Natural killer cell treated with Interleukin-12 subunit alpha and Interleukin-12 subunit beta and Interleukin-15 and Interleukin-18, amount 100 ng/mL, for 72 hours (primary cell): ENCODE measurements at places on chromosomes 1 and 21.

GRCh38 chr1:175338387-175339135 is 146.0 kb upstream of the KIAA0040 start:
- DNase-seq = peak; percentile 63

DNA sequence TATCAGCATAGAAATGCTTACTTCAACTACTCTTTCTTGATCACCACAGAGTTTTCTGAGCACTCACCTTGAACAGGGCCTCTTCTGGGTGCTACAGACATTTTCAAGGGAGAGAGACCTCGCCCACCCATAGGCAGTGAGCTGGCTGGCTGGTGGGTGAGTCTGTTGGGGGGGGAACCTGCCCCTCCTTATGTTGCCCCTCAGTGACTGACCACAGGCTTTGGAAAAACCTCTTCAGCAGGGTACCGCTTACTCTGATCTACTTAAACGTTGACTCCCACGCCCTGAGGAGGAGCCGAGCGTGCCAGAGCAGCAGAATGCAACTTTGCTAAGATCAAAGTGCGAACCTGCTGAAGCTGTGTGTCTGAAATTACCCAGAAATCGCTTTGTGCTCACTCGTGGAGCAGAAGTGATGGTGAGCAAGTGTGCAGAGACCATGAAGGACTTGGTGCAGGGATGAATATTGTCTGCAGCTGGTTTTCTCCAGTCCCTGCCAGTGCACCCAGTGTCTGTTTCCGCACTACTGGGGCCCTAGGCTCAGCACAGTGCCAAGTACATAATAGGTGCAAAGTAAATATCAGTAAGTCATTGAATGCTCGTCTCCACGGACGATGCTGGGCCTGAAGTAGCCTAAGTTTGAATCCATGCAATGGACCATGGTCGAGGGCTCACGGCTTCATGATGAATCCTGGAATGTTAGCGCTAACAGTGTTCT is 158.7 kb upstream of the IRF2BP2 start:
- no peak for DNase-seq

DNA sequence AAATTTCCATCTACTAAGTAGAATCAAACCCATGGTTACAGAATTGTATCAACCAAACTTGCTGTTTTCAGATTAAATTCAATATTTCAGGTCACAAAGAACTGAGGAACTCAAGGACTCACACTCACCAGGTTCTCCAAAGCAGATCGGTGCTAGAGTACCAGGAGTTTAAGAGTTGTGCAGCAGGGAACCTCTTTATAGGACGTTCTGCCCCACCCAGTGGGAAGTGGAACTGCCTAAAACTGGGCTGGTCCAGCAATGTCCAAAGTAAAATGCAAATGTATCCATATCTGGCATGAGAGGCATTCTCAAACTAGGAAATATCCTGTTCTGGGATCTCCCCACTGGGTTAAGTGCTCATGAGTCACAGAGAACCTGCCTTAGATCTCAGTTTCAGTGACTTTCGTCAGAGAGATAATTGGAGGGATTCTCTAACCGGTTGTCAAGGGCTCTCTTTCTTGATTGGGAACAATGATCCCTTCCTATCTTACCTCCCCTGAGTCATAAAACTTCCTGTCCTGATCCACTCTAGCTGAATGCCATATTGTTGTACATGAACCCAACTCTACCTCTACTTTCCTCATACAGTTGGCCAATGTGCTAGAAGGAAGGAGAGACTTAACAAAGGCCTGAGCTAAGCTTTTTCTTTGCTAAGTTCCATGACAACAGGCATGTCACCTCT is at the start of gene SPRR2D:
TSS of gene SPRR2D (minus strand) at position 171 of the 682 bp plus-strand sequence. CDS start 774 bp downstream, outside the sequence.
- no peak for DNase-seq

- DNase-seq = no peak
Measured at GRCh38 chr1:183873642-183874041, 68.7 kb downstream of the RGL1 start.

GRCh38 chr1:24288479-24288878 is 30.7 kb upstream of the GRHL3 start:
- DNase-seq = peak; percentile 8

DNA sequence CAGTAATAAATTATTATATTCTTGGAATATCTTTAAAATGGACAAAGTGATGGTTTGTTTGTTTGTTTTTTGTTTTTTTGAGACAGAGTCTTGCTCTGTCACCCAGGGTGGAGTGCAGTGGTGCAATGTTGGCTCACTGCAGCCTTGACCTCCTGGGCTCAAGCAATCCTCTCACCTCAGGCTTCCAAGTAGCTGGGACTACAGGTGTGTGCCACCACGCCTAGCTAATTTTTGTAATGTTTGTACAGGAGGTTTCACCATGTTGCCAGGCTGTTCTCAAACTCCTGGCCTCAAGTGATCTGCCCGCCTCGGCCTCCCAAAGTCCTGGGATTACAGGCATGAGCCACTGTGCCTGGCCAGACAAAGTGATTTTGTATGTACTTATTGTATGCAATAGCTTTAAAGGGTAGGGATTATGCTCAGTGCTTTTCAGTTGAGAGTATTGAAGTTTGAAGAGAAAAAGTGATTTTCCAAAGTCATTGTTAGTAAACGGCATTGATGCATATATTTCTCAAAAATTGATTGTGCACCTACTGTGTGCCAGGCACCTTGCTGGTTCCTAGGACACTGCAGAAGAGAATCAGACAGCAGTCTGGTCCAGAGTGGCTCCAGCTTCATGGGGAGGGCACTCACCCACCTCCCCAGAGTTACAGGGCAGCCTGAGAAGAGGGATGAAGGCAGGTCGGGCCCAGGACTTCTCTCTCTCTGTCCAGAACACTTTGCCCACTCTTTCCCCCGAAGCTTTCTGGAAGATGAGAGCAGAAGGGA is 34.2 kb upstream of the TTC22 start:
- DNase-seq = no peak

- no peak for DNase-seq
Measured at GRCh38 chr1:60657926-60658325, 424.4 kb upstream of the NFIA start.

- DNase-seq = no peak
Measured at GRCh38 chr1:219010720-219011119, 163.0 kb upstream of the LYPLAL1 start.

DNA sequence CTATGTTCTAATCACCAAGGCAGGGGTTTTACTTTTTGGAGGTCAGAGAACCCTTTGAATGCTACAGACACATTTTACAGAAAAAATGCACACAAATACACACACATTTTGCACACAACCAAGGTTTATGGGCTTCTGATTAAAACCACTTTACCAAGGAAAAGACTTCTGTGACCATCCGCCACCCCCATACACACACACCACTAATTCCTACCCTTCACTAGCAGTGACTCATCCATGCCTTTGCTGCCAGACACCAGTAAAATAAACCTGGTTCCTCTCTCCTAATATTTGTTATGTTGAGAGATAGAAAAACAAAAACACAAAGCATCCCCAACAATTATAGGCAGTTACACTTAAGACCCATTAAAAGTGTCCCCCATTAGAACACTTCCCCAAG is 12.9 kb downstream of the PIGM start:
- DNase-seq = no peak

DNA sequence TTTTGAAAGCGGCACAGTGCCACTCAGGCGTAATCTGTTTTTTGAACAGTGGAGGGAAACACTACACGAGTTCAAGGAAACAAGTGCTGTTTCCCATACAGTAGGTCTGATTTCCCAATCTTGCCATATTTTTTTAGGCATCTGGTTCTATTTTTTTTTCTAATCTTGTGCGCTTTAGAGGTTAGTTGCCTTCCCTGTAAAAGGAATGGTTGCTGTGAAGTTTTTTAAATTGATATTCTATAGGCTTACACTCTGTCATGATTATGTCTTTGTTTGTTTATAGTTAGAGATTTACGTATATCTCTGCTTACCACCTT is 1.2 kb downstream of the NASP start:
- no peak for DNase-seq

GRCh38 chr1:67031121-67031858 is 22.7 kb downstream of the SLC35D1 start:
- DNase-seq = no peak

DNA sequence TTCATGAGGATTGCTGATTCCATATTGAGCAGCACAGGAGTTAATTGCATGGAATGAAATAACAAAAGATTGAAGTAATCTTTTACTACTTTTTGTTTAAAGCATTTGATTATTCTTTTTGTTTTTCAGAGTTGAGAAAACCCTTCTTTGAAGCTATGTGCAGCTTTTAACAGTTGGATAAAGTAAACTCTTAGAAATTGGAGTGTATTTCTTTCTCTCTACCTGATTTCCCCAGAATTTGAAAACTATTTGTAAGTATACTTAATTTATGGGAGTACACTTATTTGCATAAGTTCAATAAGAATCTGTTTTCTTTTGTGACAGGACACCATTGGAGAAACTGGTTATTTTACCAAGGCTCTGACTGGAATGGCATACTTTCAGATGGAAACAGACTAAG is 133.6 kb downstream of the TRIM33 start:
- DNase-seq = no peak

DNA sequence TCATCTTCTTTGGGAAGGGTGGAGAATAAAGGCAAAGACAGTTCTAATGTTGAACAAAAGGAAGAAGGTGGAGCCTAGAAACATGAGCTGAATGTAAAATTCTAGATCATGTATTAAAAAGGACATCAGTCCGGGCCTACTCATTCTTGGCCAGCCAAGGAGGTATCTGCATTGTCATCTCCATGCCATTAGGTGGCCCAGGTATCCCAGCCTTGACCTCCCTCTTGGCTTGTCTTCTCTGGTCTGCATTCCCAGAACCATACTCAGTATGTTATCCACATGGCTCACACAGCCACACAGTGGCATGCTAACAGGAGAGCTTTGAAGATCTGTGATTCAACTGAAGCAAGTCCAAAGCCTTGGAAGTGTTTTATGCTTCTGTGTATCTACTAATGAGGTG is 369.8 kb upstream of the KAZN start:
- no peak for DNase-seq

DNA sequence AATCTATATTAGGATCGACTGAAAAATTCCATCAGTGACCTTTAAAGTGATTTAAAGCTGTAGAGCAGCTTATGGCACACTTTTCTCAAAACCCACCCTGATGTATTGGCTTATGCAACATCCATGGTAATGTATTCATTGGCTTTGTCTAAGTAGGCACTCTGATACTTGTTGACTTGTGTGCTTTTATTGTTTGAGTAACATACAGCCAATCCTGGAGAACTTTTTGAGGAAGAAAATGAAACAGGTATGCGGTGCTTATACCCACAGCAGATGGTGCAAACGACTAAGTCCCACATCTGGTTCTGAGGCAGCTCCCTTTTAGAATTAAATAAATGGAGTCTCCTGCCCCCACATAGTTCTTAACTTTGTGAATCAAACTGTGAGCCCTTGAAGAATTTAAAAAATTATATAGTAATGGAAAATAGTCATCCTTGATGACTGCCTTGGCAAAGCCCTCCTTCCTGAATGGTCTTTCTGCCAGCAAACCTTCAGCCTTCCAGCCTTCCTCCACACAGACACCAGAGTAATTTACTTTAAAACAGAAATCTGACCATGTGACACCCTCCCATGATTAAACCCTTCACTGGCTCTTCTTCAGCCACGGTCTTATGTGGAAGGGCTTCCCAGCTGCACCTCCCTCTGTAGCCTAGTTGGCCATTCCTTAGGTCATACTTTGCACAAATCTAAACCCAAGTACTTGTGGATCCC is 116.0 kb downstream of the BCAR3 start:
- no peak for DNase-seq
